Activated CD4-positive, alpha-beta T cell treated with anti-CD3 and anti-CD28 coated beads for 24 hours (primary cell): ENCODE measurements at places on chromosomes 1 and 21.

DNA sequence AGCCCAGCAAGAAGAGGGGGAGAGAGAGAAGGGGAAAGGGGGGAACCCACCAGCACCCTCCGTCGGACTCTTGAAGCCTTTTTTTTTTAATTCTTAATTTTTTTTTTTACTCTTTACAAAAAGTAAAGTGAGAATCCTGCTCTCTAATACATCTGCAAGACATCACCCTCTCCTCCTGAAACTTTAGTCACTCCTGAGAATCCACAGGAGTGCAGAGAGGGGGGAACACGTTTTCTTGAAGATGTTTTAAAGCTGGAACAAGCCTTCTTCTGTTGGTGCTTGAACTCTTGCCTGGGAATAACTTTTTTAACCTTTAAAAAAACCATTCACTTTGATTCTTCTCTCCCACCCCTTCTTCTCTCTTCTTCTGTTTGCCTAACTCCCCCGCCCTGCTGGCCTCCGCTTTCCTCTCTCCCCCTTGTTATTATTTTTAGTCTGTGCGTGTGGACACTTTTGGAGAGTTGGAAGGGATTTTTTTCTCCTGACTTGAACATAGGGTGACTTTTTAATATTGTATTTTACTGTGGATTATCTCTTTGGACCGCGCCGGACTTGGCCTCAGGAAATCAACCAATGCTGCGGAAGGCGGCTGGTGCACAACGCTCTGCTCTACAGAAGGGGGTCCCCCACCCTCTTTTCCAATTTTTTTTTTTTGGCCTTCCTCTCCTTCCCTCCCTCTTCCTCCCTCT, 383 bp upstream of the PRRX1 start:
- DNase-seq: no peak

DNA sequence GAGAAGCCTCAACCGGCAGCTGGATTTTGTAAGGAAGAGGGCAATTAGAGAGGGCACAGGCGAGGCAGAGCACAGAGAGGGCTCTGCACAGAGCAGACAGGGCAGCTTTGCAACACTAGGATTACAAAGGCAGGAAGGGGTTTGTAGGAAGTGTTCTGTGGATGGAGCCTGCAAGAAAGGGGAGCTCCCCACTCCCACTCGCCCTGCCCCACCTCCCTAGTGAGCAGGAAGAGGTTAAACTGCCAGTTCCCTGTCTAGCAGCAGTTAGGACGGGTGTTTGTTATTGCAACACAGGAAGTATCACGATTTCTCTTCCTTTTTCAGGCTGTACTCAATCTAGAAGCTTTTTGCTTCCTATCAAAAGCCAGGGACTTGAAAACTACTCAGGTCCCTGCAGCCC, 63.3 kb upstream of the LRRC8D start:
- no peak for DNase-seq

DNA sequence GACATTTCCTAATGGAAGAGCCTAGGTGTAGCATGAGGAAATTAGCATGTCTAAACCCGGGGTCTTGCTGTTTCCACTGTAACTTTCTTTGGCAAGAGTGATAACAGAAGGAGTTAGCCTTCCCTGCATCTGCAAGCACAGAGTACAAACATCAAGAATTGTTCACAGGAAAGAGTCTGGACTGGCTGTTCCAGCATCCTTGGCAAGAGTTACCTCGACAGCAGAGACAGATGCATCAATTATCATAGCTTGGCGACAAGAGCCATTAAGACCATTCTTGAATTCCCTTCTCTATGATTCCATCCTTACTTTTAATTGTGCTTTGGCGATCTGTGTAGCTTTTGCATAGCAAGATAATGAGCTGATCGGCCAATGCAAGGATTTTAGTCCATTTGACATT, 82.8 kb upstream of the RALGPS2 start:
- no peak for DNase-seq

GRCh38 chr1:201299968-201300367, 16.7 kb downstream of the PKP1 start:
- DNase-seq: no peak

DNA sequence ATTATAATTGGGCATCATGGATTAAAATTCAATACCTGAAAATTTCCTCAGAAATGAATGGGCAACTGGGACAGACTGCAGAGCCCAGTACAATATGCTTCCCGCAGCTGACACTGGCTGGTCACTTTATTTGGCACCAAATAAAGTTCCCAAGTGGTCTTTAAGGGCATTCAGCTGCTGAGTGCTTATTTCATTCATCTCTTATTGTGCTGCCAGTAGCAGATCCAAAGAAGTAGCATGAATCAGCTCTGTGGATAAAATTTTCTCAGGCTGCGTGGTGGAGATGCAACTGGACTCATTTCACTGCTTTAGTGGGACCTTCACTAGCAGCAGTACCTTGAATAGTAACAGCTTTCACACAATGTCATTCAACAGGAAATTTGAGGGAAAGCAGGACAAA, 226.3 kb upstream of the ADGRL2 start:
- no peak for DNase-seq

- no peak for DNase-seq
These were observed 2.6 kb downstream of the RUNX3 start for GRCh38 chr1:24927473-24927872.

DNA sequence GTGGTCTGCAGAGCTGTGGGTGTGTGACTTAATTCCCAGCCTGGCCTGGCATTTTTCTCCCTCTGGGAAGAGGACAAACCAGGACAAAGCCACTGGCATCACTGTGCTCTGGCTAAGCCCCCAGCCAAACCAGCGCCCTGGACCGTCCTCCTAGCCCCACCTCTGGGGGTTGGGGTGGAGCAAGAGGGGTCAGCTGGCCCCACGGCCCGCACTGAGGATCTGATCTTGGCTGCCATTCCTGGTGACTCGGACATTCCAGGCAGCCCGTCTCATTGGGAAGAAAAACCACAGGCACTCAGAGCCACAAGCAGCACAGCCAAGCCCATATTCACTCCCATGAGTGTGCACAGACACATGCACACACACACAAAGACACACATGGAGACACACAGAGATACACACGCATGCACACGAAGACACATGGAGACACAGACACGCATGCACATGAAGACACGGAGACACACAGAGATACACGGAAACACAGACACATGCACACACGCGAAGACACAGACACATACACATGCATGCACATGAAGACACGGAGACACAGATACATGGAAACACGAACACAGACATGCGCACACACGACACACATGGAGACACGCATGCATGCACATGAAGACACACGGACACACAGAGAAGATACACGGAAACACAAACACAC, 2.3 kb upstream of the MXRA8 start:
- DNase-seq: no peak

GRCh38 chr1:11885916-11886315, 27.2 kb upstream of the NPPB start:
- DNase-seq: no peak

GRCh38 chr1:11364170-11364569, 91.2 kb downstream of the UBIAD1 start:
- DNase-seq: no peak

DNA sequence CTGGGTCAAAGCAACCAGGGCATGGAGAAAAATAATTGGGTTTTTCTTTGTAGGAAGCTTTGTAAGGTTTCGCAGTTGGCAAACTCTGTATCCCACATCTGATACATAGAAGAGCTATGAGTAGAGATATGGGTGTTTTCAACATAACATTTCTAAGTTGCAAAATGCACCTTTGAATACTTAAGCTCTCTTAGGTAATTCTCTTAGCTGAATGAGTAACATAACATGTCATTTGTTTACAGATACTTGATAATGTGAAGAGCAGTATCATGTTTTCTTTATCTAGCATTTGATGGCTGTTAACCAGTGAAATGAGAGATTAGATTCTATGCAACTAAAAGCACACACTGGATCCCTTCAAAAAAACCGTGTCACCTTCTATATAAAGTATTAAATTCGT, 21.6 kb downstream of the RAVER2 start:
- DNase-seq: no peak

DNA sequence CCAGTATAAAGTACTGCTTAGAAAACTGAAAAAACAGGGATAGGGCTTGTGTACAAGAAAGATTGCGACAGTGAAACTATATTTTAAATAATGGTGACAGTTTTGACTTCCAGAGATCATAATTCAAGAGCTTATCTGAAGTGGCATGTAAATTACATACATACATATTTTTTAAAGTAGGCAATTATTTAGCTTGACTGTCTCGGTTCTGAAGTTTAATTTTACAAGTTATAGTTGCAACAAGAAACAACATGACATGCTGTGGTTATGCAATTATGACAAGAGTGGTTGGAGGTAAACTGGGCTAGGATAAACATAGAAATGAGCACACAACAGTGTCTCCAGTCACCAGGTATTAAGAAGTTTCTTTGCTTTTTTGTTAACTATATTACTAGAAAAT, 4.1 kb downstream of the C1orf21 start:
- DNase-seq: no peak

DNA sequence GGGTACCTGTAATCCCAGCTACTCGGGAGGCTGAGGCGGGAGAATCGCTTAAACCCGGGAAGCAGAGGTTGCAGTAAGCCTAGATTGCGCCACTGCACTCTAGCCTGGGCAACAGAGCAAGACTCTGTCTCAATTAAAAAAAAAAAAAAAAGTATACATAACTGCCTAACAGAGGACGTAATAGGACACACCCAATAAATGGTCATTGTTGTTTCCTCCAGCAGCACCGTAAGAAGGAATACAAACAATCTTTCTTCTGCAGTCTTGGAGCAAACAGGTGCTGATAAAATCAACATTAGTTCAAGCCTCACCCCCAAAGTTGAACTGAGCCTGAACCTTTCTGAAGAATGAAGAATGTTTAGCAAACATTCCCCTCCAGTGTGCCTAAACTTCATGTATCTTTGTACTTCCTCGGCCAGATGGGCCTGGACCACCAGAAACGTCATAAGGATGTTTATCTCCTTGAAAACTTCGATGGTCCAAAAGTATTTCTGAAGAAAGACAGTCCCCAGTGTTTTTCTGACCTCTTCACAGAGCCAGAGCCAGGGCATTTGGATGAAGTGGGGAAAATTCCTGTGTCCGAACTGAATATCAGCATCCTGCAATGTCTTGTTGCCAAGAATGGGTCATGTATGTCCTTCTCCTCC, 136.8 kb upstream of the F3 start:
- DNase-seq: no peak

DNA sequence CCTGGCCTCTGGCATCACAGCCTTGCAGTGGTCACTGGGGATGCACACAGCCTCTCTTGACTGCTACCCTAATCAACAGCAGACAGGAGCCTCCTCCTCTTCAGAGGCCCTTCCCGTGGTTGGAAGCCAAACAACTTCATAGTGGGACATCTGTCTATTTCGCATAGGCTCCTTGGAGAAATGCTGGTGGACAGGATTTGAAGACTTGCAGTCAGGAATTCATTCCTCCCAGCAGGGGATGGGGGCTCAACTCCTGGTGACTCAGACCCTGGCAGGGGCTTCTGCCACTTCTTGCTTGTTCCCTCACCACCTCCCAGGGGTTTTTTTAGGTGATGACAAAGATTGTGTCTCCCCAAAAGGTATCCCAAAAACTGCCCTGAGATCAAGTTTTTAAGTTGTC, 191.7 kb upstream of the CAMK1G start:
- DNase-seq: no peak

GRCh38 chr1:58869638-58870297, 85.9 kb upstream of the JUN start:
- DNase-seq: no peak

DNA sequence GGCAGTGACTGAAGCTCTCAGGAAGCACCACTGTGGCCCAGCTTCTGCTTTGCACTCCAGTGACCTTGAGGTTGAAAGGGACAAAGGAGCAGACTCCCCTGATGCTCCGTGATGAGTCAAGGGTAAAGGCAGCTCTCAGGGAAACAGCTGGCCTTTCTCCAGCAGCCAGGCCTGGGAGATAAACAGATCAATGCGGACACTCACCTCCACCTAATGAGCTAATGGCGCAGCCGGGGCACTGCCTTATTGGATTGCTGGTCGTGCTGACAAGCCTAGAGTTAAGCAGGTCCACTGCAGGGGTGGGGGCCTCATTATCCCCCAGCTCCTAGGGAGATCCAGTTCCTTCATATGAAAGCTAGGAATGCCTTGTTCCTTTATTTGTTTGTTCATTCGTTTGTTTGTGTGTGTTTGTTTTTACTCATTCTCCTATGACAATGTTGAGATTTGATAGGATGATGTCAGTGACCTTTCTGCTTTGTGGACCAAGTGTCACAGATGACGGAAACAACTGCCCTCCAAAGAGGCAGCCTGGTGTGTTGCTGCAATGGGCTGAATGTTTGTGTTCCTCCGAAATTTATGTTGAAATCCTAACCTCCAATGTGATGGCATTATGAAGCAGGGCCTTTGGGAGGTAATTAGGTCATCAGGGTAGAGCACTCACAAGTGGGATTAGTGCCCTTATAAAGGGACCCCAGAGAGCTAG, 141.4 kb upstream of the BEND5 start:
- DNase-seq: no peak

- DNase-seq: no peak
These were observed 58.2 kb downstream of the WLS start for GRCh38 chr1:68173936-68174737.

DNA sequence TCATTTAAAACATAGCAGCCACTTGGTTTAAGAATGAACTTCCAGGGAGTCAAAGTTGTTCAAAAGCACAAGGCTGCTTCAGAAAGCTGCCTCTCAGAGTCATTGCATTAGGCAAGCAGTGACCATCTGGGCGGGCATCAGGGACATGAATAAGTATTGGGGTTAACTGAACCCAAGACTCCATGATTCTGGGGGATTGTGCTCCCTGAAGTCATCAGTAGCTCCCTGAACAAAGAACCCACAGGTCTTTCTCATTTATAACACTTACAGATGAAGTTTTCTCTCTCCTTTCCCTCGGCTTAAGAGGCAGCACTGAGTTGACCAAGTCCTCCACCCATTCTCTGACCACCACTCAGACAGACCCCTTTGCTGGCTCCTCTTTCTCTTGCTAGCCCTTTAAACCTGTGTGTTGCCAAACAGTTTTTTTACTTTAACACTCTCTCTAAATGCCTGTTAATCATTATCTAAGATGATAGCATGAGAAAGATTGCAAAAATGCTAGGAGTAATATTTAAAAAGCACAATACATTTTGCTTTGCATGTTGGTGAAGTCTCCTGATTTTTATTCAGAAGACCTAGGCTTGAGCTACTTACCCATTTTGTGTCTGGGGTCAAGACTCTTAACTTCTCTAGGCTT, 77.0 kb upstream of the ARHGAP29 start:
- DNase-seq: no peak

- no peak for DNase-seq
These were observed 2.6 kb downstream of the TAGLN2 start for GRCh38 chr1:159922511-159923202.
